ENCODE measurements at places on chromosomes 16 and 17. TPM values are rescaled to one million over a fixed set of nuclear protein-coding genes. Genes with fewer than 3 reads are reported as not detected.
A peak's percentile ranks its signal among the peaks of the same experiment; 100 is the strongest.

- DNase-seq = no peak
- no peaks in the 10 kb centered on the region for H3K27me3 ChIP-seq
- H3K27ac ChIP-seq = peak overlapping the region; percentile 91
- peaks cover 36% of the 10 kb centered on the region for H3K36me3 ChIP-seq
- H3K4me1 ChIP-seq = peaks cover 74% of the 10 kb centered on the region
These were observed 34.7 kb downstream of the GRB7 start for GRCh38 chr17:39772415-39772814.

DNA sequence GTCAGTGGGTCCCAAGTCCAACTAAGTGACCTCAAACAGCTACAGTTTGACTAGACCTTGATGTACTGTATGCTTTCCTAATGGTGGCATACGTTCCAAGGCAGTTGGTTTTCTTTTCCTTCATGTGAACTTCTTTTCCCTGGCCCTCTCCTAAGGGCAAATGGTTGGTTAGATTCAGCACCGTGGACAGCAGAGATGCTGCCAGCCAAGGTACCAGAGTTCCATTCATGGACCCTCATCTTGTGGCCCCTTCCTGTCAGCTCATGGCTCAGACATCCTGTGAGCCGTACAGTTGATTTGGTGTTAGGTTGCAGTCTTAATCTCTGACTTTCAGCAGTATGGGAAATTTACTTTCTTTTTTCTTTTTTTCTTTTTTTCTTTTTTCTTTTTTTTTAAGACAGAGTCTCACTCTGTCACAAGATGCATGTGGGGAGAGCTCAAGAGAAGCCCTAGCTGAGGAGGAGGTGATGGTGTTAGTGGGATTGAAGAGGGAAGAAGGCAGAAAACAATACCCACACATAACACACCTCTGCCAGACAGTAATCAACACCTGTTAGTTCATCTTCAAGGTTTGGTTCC lies 122.4 kb downstream of the USP31 start:
- no peak overlapping the region for H3K4me3 ChIP-seq
- H3K36me3 ChIP-seq = no peaks in the 10 kb centered on the region
- H3K27ac ChIP-seq = no peak overlapping the region
- H3K27me3 ChIP-seq = peaks cover 23% of the 10 kb centered on the region

DNA sequence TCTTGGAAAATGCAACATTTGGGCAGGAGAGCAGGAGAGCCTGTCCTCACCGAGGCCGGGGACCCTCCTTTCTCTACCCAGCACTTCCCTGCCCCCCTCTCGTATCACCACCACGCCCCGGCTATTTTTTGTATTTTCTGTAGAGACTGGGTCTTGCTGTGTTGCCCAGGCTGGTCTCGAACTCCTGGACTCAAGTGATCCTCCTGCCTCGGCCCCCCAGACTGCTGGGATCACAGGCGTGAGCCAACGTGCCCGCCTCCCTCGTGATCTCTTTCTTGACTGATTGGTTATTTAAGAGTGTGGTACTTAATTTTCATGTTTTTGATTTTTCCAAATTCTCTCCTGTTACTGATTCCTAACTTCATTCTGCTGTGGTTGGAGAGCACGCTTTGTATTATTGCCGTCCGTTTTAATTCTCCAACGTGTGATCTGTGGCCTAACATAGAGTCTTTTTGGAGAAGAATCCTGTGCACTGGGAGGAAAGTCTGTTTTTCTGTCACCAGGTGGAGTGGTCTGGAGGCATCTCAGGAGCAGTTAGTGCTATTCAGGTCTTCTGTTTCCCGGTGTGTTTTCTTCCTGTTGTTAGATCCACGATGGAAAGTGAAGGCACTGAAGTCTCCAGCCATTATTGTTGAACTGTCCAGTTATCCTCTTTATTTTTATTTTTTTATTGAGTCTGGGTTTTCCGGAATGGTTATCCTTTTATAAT lies 40.4 kb downstream of the ZNF778 start:
- H3K27me3 ChIP-seq = peaks cover 41% of the 10 kb centered on the region
- DNase-seq = no peak
- no peak overlapping the region for H3K27ac ChIP-seq
- H3K4me3 ChIP-seq = no peak overlapping the region
- H3K4me1 ChIP-seq = peaks cover 15% of the 10 kb centered on the region
- no peaks in the 10 kb centered on the region for H3K36me3 ChIP-seq

GRCh38 chr17:62802561-62803205 lies 5.4 kb downstream of the MARCHF10 start:
- no peaks in the 10 kb centered on the region for H3K27me3 ChIP-seq
- no peaks in the 10 kb centered on the region for H3K36me3 ChIP-seq
- no peak overlapping the region for H3K4me3 ChIP-seq
- no peak for DNase-seq
- H3K27ac ChIP-seq = no peak overlapping the region

GRCh38 chr17:60040843-60041242 lies 37.9 kb downstream of the HEATR6 start:
- peaks cover 9% of the 10 kb centered on the region for H3K36me3 ChIP-seq
- H3K4me3 ChIP-seq = no peak overlapping the region
- DNase-seq = no peak
- no peaks in the 10 kb centered on the region for H3K4me1 ChIP-seq

GRCh38 chr16:1414532-1415260 lies at the start of gene UNKL:
Gene UNKL, minus strand, starts transcription at chr16:1414704. Its CDS starts 13 bp downstream, at chr16:1414691.
- H3K4me3 ChIP-seq = peak within 1 kb of the TSS; percentile 81
- H3K27ac ChIP-seq = peak within 1 kb of the TSS; percentile 64
- peaks cover 1% of the 10 kb centered on the region for H3K4me1 ChIP-seq
- DNase-seq = peak; percentile 73
- H3K27me3 ChIP-seq = no peaks in the 10 kb centered on the region

DNA sequence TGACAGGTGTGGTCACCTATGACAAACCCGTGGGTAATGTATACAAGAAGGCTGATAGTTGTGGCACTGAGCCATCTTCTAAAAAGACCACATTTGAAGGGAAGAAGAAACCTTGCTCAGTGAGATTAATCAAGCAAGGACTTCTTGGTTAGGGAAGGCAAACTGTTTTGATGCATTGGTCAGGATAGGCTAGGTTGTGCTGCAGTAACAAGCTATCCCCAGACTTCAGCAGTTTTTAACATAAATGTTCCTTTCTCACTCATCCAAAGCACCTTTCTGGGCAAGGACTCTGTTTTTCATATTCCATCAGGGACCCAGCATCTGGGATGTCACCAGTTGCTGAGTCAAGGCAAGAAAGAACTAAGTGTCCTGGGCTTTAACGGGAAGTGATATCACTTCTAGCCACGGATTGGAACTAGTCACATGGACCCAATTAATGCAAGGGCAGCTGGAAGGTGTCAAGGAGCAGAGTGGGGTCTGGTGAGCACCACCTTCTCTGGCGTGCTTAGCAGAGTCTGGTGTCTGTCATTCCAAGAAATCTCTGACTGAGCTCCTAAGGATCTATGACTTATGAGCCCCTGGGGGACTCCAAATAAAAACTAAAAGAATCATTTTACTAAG lies 52.0 kb upstream of the CCL2 start:
- H3K27ac ChIP-seq = no peak overlapping the region
- no peak overlapping the region for H3K4me3 ChIP-seq
- peaks cover 9% of the 10 kb centered on the region for H3K27me3 ChIP-seq
- no peaks in the 10 kb centered on the region for H3K4me1 ChIP-seq
- no peaks in the 10 kb centered on the region for H3K36me3 ChIP-seq
- no peak for DNase-seq

- H3K27me3 ChIP-seq = no peaks in the 10 kb centered on the region
- peak; percentile 94 for DNase-seq
- peak within 1 kb of the TSS; percentile 84 for H3K27ac ChIP-seq
- H3K36me3 ChIP-seq = no peaks in the 10 kb centered on the region
- H3K4me3 ChIP-seq = peak within 1 kb of the TSS; percentile 89
These were observed at the start of gene PPM1D for GRCh38 chr17:60599620-60600489. Gene PPM1D, plus strand, starts transcription at chr17:60600193. Its CDS starts 222 bp downstream, at chr17:60600415.

CCL7 gene
- not detected for total RNA-seq

GOT2 gene
- 42.0 TPM for total RNA-seq

MAF gene
- total RNA-seq = 31.0 TPM

CTRL gene
- total RNA-seq = 13.2 TPM

SLC16A6 gene
- 5.3 TPM for total RNA-seq

NOS2 gene
- 0.10 TPM for total RNA-seq

GDPD1 gene
- total RNA-seq = 2.8 TPM

Data from T-cell (primary cell).